ENCODE measurements at places on chromosomes 16 and 17.

- no peak for DNase-seq
Measured at GRCh38 chr16:29963021-29963743, 1.3 kb downstream of the TMEM219 start.

GRCh38 chr17:81322271-81323082, 27.4 kb upstream of the SLC38A10 start:
- no peak for DNase-seq

DNA sequence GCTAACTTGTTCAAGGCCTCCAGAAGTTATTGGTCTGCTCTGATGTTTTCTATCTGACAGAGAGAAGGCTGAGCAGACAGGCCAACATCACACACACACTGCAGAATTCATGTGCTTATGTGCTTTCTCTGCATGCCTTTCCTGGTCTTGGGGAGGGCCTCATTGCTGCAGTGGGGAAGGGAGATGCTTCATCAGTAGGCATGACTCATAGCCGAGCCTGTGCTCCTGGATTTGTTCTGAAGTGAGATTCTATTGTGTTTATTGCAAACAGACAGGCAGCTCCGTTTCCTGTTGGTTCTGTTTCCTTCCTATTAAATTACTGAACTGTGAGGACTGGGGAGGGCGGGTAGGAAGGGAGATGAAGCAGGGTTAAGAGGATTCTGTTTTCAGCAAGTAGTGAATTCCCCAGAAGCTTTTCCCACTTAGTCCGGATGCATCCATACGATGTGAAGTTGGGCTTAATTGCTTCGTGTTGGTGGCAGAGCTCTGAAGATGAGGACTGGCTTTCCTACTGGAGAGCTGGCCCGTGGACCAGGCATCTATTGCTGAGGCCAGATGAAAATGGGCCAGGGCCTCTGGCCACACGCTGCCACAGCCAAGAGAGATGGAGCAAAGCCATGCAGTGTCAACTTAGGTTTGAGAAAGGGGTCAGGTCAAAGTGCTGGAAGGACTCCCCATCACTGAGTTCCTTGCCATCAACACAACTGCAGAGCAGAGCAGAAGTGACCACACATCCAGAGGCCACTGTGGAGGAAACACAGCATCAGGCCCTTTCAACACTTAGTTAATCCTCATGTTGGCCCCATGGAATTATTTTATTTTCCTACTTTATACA, 179.3 kb downstream of the UTP18 start:
- DNase-seq: no peak

DNA sequence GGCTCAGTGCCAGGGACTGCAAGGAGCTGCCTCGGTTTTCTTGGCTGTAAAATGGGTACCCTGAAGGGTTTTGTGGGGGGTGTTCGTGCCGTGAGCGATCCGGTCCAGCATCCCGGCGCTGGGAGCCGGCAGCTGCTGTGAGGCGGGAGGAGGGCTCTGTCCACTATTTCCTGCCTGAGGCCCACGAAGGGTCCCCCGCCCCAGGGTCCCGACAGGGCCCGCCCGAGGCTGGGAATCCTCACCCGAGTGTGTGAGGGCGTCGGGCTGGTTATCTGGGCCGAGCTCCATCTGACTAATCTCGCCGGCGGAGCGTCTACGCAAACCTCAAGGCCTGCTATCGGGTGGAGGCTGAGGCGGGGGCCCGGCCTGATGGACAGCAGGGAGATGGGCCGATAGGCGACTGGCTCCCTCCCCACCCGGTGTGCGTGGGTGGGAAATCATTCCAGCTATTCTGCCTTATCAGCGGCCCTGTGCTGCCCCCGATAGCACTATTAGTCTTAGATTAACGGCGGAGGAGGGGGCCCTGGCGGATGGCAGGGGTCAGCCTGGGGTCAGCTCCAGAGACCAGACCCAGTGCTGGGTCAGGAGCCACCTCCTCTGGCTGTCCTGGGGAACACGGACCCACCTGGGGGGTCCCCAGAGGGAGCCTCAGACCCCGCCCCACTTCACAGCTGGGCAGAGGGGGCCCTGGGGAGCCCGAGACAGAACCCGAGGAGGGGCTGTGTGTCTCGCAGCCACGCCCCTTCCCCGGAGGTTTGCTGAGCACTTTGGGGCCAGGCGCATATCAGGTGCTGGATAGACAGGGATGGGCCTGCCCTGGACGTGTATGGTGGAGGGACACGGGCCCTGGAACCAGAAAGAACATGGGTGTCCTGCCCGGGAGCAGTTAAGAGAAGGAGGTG, 44.7 kb downstream of the ZFPM1 start:
- DNase-seq: peak; percentile 9

DNA sequence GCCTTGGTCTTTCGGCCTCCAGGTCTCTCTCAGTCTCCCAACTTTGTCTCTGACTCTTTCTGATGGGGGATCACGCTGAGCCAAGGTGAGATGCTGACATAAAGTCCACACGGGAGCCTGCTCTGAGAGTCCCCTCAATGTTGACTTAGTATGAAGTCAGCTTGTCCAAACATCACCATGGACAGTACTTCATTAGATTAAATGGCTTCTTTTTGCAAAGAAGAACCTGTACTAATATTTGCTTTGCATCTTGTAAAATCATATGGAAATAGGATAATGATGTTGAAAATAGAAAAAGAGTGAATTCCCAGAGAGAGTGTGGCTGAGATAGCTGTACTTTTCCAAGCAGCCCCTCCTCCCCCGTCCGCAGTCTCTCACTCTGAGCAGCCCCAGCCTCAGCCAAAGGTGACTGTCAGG, 56.7 kb upstream of the SIAH1 start:
- no peak for DNase-seq

DNA sequence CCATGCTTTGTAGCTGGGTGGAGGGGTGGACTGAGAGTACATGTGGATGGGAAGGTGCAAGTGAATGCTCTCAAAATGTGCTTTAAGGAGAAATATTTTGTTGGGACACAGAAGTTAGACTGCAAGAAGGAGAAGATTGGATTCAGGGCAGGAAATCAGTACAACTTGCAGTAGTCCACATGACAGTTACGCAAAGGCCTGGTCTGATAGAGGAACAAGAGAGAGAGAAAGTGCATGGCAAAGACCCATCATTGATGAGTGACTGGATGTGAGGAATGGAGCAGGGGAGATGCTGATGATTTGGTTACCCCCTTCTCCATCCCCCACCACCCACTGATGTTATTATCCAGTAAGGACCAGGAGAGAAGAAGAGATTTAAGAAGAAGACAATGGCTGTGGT, 472.8 kb downstream of the MAF start:
- DNase-seq: no peak

DNA sequence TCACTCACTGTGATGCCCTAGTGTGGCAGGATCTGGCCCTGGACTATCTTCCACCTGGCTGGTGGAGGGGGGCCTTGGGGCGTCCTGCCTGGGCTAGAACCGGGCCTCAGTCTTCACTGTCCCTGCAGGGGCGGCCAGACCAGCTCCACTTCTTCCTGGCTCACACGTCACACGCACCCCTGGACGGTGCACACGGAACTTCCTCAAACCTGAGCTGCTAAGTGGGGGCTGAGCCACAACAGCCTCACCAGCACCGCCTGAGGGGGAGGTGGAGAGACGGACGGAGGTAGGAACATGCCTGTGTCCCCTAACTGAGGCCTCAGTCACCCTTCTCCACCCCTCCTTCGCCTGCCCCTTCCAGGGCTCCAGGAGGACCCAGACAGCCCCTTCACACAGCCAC, 36.6 kb downstream of the TIMM22 start:
- DNase-seq: no peak

DNA sequence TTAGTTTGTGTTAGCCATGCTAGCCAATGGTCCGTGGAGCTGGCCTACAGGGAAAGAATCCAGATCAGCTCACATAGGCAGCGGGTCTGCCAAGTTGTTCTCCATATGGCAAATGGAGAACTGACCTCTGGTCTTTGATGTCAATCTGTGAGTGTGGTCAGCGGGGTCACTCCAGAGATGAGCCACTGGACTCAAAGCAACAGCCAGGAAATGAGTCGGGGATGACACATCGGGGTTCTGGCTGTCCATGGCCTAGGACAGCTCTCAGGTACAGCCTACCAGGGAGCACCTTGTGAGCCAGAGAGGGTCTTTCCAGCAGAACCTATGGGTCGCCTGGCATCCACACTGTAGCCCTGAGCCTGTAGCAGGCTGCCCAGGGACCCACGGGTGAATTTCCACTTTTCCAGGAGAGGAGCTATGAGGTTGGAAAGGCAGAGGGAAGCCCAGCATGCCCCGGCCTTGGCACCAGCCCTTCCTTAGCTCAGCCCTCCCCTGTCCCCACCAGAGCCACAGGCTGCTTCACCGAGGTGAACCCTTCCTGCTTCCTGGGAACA, 203.0 kb upstream of the TNRC6C start:
- DNase-seq: no peak

GRCh38 chr16:6714510-6714909, 618.1 kb upstream of the RBFOX1 start:
- DNase-seq: no peak

DNA sequence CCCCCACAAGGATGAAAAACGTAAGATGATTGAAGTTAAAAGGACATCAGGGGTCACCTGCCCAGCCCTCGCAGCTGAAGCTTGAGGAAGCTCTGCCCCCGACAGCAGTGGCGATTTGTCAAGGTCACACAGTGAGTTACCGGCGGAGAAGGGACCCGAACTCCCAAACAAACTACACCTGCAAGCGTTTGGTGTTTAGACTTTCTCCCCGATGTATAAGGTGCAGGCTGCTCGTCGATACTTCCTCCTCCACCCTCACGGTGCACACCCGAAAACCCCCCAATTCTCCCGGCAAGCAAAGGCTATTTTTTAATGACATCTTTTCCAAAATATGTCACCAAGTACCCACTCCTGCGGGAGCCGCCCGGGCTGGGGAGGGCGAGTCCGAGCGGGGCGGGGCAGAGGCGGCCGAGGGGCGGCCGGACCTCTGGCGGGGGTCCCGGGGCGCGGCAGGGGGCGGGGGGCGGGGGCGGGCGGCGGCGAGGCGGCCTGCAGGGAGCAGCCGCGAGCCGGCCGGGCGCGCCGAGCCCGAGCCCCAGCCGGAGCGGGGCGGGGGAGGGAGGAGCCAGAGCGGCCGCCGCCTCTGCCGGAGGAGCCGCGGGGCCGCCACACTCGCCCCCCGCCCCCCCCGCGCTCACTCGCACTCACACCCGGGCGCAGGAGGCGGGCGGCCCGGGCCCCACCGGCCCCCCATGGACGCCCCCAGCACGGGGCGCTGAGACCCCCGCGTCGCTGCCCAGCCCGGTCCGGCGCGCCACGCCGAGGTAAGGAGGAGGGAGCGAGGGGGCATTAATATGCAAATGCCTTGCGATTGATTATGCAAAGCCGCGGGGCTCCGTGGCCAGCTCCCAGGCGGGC, at the start of gene THRA:
THRA (plus strand) TSS at position 637 of the 858 bp plus-strand sequence. CDS start 11,524 bp downstream, outside the sequence.
- no peak for DNase-seq

GRCh38 chr16:66167564-66168291, 198.8 kb upstream of the CDH5 start:
- DNase-seq: no peak

DNA sequence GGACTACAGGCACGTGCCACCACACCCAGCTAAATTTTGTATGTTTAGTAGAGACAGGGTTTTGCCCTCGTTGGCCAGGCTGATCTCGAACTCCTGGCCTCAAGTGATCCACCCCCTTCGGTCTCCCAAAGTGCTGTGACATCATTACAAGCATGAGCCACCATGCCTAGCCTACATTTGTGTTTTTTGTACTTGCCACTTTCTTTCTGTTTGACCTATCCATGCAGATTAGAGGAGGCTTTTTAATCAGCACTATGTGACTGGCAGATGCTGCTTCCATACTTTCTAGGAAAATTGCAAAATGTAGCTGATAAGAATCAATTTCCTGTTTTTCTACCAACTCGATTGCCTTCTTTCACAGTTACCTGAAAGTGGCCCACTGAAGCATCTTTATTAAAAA, 57.3 kb downstream of the B9D1 start:
- DNase-seq: no peak

GRCh38 chr17:11899537-11899942, 97.7 kb downstream of the ZNF18 start:
- DNase-seq: peak; percentile 47

DNA sequence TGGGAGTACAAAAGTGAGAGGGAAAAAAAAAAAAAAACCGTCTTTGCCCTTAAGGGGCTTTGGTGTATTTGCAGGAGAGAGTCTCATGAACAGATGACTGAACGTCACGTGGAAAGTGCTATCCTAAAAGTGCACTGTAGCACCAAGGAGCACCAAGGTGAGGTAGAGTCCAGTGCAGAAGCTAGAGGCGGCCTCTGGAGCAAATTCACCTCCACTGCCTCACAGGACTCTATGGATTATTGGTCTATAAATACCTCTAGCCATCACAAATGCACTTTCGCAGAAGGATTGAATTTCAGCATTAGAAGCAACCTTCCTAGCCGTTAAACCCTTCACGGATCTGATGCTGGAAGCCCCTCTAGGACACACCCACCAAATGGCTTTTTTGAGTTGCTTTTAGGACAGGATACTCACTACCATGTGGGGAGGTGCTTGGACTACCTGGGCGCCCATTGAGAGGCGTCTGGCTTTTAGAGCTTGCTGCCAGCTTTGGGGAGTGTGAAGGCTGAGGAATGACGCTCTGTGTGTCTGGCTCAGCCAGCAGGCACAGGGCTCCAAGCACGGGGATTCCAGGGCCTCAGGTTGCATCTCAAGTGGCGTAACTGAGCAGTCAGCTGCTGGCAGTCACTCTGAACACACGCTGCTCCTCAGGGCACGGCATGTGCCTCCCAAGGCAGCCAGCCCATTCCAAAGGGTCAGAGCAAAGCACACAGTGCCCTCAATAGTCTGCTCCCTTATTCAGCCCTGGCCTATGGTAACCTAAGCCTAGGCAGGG, 52.7 kb downstream of the CDRT4 start:
- DNase-seq: peak; percentile 72

GRCh38 chr17:33560165-33560564, 267.1 kb upstream of the ASIC2 start:
- DNase-seq: no peak

Data from muscle of back (tissue), 13 donors.